Right ventricle myocardium inferior (tissue), 1 donor: ENCODE measurements at places on chromosomes 5 and 9. TPM values are rescaled to one million over a fixed set of nuclear protein-coding genes. Genes with fewer than 3 reads are reported as not detected.
A peak's percentile ranks its signal among the peaks of the same experiment; 100 is the strongest.

Gene CKS2
- 9.7 TPM for total RNA-seq

Gene WNT8A
- total RNA-seq, result not detected

Gene FOXD1
- not detected for total RNA-seq

DNA sequence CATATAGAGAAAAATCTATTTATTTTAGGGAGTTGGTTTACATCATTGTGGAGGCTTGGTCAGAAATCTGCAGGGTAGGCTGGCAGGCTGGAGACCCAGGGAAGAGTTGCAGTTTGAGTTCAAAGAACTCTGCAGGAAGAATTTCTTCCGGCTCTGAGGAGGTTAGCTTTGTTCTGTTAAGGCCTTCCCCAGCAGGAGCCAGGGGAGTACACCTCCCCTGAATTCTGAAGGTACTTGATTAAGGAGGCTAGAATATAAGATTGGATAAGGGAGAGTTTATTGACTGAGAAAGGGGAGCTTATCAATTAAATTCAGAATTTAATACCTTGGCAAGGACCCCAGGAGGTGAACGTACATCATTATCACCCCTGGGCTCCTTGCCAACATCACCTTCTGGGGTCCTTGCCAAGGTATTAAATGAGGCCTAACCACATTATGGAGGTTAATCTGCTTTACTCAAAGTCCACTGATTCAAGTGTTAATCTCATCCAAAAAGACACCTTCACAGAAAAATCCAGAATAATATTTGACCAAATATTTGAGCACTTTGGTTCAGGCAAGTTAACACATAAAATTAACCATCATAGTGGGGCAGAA is 351.7 kb downstream of the CWC27 start:
- no peak for DNase-seq

DNA sequence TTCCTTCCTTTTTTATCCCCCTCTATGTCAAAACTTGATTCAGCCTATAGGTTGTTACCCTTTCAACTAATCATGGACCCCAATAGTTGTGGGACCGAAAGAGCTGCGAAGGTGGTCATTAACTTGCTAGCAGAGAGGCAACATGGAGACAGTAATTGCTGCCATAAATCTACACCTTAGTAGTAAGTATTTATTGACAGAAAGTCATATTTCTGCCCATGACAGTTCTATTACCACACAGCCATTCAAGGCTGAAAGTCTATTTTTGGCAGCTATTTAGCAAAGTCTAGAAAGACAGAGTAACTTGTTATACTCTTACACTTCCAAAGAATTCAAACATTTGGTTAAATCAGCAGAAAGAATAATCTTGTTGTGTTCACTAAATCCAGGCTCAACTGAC is 236.2 kb downstream of the PRELID2 start:
- DNase-seq, result no peak

GRCh38 chr5:594226-594860 is 17.8 kb upstream of the CEP72 start:
- no peak for DNase-seq

DNA sequence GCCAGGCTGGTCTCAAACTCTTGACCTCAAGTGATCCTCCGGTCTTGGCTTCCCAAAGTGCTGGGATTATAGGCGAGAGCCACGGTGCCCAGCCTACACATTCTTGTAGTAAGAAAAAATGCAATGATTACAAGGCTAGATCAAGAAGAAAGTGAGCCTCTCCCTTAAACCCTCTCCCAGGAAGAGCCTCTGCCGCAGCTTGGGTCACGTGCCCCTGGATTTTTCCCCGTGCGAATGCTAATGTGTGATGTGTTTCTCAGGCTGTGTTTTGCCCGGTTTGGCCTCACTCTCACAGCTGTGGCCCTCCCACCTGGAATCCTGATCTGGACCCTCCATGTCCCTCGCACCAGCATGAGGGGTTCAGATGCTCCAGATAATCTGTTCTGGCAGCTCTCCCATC is 6.9 kb downstream of the PLPP7 start:
- peak; percentile 50 for DNase-seq

DNA sequence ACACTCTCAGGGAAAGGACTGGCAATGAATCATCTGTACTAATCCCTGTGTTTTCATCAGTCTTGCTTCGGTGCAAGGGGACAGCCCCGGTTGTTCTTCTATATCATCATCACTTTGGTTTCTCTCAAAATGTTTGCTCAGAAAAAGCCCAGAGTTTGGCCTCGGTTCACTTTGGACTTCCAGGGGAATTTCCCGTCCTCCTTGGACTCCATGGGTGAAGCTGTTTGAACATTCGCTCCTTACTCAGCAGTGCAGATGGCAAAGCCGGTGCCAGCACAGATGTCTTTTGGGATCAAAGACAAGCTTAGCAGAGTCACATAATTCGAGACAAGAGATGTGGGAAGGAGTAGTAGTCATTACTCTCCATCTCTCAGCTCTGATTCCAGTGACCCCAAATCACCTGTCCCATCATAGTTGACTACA is 69.8 kb upstream of the TNFSF8 start:
- no peak for DNase-seq

DNA sequence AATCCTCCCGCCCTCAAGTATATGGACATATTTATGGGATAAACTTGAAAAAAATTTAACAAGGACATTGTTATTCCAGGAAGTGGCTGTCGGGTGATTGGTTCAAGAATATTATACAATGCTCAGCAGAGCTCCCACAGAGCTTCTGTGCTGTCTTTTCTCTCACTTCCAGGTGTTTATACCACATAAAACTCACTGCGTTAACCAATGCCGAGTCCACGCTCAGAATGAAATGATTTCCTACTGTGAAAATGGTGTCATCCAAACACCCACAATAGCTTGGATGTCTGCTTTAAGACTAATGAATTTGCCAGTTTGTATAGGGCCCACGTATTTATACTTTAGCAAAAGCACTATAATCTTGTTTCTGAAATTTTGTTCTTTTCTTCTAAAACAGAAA is 368.2 kb downstream of the NDUFS4 start:
- no peak for DNase-seq

DNA sequence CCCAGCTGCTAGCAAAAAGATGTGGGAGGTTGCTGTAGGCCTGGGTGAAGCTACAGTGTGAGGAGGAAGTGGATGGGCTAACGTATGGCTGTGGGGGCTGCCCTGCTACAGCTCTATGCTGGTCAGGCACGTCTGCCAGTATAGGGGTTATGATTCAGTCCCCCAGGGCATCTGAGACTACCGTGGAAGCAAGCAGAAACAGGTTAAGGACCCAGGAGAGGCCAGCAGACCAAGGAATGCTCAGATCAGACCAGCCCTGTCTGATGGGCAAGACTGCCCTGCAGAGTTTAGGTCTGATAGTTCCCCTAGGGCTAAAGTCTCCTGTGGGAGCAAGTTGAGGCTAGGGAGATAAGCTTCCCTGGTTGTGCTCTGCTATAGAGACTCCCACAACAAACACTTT is 416.1 kb upstream of the CTNND2 start:
- DNase-seq, result no peak

DNA sequence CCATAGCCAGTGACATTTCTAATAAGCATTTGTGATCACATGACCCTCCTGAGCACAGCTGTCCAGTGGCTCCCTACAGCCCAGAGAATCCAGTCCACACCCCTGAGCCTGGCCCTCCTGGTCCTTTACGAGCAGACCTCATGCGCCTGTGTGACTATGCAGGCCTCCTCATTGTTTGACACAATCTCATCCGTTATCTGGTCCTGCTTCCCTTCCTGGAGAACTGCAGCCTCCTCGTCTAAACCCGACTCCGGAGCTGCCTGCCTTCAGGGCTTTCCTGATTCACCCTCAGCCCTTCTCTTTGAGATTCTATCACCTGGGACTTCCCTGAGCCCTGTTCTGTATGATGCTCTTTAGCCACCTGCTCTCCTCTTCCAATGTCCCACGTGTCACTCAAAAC is 79.7 kb downstream of the GPR21 start:
- DNase-seq, result no peak

DNA sequence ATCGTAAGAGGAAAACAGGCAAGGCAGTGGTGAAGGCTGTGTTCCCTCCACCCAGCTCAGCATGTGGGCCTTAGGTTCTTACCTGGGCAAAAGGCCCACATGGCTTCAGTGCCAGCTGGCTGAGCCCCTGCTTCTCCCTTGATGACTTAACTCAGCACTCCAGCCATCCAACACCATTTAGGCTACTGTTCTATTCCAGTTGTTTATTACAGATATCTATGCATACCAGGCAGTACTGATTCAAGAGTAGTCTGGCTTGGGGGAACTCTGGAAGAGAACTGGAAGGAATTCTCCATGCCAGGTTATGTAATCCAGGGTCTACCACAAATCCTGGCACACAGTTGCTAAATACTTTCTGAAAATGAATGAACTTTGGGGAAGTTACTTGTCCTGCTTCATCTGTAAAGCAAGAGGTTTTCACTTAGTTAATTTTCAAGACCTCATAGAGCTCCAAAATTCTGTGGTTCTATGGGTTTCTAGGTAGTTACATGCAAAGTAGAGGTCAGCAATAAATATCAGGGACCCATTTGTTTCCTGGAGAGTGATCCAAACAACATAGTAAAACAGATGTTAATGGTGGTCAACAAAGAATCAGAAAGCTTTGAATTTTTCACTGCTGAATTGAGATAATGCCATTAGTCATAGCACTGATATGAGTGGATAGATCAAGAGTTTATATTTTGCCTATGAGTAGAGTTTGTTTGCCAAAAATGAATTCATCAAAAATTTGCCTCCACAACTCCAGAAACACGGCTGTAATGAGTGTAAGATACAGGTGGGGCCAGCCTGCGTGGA is 88.2 kb upstream of the OSMR start:
- DNase-seq, result peak; percentile 74

DNA sequence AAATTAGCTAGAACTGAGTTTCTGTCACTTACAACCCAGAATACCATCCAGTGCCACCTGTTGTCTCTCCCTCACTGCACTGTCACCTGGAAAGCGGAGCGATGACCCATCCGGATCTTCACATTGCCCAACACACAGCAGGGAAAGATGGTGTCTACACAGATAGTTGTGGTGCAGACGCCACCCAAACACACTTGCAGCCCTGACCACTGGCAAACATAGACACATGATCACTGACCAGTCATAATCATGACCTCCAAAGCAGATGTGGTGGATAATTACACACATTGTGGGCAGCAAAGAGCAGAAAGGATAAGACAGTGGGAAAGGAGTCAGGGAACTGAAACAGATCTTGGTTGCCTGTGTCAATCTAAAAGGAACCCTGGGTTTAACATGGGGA is 64.7 kb downstream of the GABBR2 start:
- no peak for DNase-seq

DNA sequence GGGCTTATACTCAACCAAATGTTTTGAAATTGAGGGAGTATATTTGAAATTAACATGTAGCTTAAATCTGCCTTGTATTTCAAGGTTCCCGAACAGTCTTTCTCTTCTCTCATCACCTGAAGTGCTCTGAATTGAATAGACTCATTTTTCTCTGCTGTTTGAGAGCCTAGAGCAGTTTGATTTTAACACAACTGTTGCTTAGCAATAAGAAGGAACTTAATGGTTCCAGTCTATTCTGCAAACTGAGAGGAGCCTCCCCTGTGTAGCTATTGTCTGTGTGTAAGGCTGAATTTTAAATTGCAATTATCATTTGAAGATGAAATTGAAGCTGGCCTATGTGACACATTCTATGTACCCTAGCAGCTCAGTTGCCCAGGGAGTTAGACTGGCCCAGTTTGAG is 87.1 kb upstream of the CKMT2 start:
- no peak for DNase-seq

DNA sequence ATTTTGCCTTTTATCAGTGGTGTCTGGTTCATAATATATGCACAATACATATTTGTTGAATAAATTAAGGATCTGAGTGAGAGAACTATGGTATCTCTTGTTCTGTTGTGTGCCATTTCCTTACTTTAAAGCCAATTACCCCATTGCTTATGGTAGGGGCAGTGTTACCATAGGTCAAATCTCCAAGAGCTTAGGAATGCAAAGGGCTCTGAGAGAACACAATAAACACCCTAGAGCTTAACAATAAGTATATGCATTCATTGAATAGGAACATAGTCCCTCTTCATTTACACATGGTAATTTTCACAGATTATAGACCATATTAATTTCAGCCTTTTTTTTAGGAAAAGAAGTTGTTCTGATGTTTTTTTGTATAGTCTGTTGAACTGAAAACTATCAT is 112.2 kb downstream of the MCTP1 start:
- no peak for DNase-seq
